ENCODE measurements at places on chromosomes 5 and 9.

DNA sequence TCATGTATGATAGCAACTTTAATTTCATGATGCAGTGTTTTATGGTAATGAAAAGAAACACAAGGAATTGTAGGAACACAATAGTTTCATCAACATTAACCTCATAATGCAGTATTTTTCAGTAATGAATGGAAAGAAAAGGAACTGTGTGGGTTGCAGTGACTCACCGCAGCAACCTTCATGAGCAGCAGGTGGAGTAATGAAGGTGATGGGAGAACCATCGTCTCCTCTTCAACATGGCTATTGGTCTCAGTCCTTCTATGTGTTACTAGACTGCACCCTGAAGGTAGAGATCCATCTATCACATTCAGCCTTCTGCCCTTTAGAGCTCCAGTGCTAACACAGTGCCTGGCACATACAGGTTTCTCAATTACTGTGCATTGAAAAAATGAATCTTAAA lies 58.0 kb downstream of the TMEM215 start:
- no peak for DNase-seq

- DNase-seq, result no peak
Observed at GRCh38 chr9:122220673-122221182, 8.0 kb downstream of the LHX6 start.

- no peak for DNase-seq
Observed at GRCh38 chr5:159249158-159249557, 13.9 kb upstream of the UBLCP1 start.

GRCh38 chr5:140157032-140157781 lies 17.8 kb upstream of the CYSTM1 start:
- peak; percentile 79 for DNase-seq

DNA sequence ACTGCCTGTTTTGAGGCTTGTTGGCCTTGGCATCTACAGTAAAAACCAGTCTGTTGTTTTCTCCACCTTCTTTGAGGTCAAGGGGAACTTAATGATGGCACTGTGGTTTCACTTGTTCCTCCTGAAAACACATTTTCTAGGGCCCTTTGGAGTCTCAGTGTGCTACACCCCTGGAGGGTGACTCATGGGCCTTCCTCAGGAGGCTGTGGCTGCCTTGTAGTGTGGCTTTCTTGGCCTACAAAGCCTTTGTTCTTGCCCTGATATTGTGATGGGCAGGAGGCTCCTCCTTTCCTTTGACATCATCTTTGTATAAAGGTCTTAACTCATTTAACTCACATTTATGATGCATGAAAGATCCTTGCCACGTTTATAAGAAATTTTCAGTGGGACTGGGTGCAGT lies 56.3 kb upstream of the GPBP1 start:
- DNase-seq, result peak; percentile 12

DNA sequence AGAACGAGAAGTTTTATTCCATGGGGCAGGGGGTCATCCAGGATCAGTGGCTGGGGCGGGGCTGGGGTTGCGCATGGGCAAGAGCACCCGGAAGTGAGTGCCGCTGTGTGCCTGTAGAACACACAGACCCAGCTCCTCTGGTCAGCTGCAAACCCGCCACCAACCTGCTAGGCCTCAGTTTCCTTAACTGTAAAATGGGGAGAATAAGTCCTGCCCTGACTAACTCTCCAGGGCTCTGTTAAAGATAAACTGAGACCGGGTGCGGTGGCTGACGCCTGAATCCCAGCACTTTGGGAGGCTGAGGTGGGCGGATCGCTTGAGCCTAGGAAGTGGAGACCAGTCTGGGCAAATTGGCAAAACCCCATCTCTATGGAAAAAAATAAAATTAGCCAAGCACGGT lies 152.2 kb downstream of the GABBR2 start:
- no peak for DNase-seq

GRCh38 chr5:149254506-149254905 lies 17.2 kb upstream of the AFAP1L1 start:
- peak; percentile 23 for DNase-seq

- peak; percentile 47 for DNase-seq
Observed at GRCh38 chr5:173953528-173954090, 35.4 kb upstream of the C5orf47 start.

DNA sequence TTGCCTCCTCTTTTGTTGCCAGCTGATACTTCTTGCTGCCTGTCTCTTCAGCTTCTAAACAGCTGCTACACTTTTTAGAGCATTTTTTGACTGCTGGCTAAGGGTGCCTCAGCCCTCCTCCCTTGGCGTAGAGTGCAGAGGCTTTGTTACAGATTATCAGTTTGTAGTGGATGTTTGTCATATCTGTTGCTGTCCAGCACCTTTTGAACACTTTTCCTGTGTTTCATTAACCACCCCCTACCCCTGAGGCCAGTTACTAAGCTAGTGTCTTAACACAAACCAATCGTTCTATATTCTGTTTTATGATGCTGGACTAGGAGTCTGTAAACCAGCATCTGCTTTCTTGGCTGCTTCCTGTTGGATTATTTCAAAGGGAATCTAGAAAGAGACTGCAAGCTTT lies 441.5 kb downstream of the DNAH5 start:
- no peak for DNase-seq

DNA sequence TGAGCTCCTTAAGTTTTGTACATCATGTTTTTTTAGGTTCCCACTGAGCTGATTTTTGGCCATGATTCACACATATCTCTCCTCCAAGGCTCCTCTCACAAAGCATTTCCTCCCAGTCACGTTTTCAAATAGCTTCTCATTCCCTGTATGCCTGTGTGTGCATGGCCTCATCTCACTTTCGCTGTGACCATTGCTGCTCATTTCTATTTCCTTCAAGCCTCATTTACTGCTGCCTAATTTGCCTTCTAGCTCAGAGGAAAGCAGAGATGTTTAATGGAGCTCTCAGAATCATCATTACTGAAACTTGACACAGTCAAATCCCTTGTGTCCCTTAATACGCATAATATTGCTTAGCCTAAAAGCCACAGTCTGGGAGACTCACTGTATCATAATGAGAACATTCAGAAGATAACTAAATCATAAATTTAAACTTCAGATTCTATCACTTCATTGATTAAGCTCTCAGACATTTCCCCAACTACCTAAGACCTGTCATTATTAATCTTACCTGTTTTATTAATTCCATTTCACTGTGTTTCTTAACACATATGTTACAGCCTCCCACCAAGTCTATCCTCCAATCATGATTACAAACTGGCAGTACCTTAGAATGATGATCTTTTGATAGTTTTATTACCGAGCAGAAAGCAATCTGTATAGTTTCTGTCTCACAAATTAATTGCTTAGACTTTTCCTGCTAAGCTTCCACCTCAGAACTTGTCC lies 278.3 kb upstream of the PTGER4 start:
- no peak for DNase-seq

- no peak for DNase-seq
Observed at GRCh38 chr9:112494153-112494552, 7.5 kb downstream of the KIAA1958 start.

- no peak for DNase-seq
Observed at GRCh38 chr5:39022151-39022550, 52.0 kb downstream of the RICTOR start.

Measured in fibroblast of mammary gland (primary cell).